ENCODE measurements at places on chromosomes 6 and 20.

DNA sequence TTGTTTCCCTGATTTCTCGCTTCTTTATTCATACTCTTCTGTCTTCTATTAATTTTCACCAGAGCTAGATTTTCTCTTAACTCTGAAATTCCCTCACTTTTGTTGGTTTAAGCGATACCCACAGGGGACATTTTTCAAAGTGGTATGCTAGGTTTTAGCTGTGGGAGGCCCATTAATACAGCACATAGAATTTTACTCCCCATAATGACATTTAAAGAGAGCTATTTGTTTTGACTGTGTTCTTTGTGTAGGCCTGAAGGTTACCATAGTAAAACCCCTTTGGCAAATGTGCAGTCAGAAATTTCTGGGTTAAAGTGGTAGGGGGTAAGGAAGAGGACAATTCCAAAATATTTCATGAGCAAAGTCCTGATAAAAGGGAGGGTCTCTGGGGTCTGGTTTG, 721.1 kb upstream of the CITED2 start:
- no peak for DNase-seq

GRCh38 chr6:31351401-31352309, 5.3 kb downstream of the HLA-B start:
- DNase-seq: no peak

- no peak for DNase-seq
Observed at GRCh38 chr6:134240665-134241431, 77.1 kb downstream of the SGK1 start.

DNA sequence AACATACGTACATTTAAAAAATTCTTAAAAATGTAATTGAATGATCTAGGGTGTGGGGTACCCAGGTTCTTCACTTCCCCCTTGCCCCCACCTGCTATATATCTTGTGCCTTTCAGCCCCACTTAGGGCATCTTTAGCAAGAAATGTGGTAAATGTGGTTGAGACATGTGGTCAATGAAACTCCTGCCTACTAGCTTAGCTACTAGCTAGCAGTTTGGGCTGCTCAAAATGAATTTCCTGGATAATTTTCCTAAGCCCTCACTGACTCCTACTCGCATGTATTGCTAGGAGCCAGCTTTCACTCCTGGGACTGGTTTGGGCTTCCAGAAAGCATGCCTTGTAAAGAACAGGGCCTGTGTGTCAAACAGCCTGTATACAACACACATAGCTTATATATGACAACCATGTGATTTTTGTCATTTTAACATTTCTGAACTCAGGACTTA, 257.3 kb downstream of the ATXN1 start:
- no peak for DNase-seq

GRCh38 chr6:156557251-156557910, 219.8 kb upstream of the ARID1B start:
- no peak for DNase-seq
